Memory B cell (primary cell): ENCODE measurements at places on chromosomes 1 and 21.

DNA sequence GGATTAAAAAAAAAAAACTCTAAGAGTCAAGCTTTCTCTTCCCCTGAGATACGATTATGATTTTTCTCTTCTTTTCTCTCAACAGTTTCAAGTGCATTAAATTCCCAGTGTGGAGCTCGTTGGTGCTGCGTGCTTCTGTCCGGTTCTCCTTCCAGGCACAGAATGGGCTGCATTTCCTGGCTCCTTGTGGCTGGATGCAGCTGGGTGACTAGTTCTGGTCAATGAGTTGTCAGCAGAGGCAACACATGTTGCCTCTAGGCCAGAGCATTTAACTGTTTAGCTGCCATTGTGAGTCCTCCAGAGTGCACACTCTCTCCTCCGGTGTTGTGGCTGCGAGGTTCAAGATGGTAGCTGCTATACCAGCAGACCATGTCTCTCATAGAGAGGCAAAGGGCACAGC, 312.9 kb downstream of the RRAGC start:
- no peak overlapping the region for H3K4me3 ChIP-seq
- no peak overlapping the region for H3K27ac ChIP-seq
- peaks cover 2% of the 10 kb centered on the region for H3K27me3 ChIP-seq
- no peak for DNase-seq
- H3K4me1 ChIP-seq = no peaks in the 10 kb centered on the region

DNA sequence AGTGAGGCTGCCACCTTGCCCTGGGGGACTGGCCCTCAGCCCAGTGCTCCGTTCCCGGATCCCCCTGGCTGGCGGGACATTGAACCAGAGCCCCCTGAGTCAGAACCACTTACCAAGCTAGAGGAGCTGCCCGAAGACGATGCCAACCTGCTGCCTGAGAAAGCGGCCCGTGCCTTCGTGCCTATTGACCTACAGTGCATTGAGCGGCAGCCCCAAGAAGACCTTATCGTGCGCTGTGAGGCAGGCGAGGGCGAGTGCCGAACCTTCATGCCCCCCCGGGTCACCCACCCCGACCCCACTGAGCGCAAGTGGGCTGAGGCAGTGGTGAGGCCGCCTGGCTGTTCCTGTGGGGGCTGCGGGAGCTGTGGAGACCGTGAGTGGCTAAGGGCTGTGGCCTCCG, 1.3 kb downstream of the TMEM79 start:
- no peaks in the 10 kb centered on the region for H3K27me3 ChIP-seq
- no peaks in the 10 kb centered on the region for H3K36me3 ChIP-seq
- DNase-seq = no peak
- H3K27ac ChIP-seq = no peak overlapping the region
- no peak overlapping the region for H3K4me3 ChIP-seq

DNA sequence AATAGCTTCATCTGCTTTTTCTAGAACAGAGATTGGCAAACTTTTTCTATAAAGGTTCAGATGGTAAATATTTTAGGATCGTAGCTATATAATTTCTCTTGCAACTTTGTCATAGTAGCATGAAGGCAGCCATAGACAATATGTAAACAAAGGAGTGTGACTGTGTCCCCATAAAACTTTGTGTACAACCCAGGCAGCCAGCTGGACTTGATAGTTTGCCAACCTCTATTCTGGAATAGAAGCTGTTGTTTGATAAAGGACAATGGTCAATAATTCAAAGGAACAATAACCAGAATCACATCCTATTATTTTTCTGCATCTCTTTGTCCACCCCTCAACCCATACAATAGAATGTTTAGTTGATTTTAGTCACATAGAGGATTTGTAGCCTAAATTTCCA, 286.7 kb downstream of the LMX1A start:
- no peak overlapping the region for H3K27ac ChIP-seq
- H3K27me3 ChIP-seq = peaks cover 5% of the 10 kb centered on the region
- no peak for DNase-seq
- H3K4me3 ChIP-seq = no peak overlapping the region

DNA sequence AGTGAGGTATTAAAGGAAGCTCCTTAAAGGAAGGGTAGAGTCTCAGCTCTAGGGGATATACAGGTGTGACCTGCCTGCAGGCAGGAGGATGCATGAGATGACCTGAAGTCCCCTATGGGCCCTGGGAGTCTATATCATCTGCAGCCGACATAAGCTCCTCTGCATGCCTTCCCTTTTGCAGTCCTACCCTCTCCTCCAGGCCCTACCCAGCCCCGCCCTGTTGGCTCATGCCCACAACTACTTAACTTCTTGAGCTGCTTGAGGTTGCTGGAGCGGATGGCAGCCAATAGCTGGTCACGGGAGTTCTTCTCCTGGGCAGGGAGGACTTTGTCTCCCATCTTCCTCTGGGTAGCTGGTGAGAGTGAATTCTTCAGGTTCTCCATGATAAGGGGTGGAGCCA, 10.3 kb downstream of the SHISA4 start:
- peaks cover 7% of the 10 kb centered on the region for H3K27me3 ChIP-seq
- no peaks in the 10 kb centered on the region for H3K36me3 ChIP-seq
- H3K4me1 ChIP-seq = peaks cover 6% of the 10 kb centered on the region
- DNase-seq = no peak

- no peak overlapping the region for H3K4me3 ChIP-seq
- peaks cover 8% of the 10 kb centered on the region for H3K4me1 ChIP-seq
- no peaks in the 10 kb centered on the region for H3K27me3 ChIP-seq
- no peaks in the 10 kb centered on the region for H3K36me3 ChIP-seq
These were observed 110.6 kb downstream of the HS2ST1 start for GRCh38 chr1:87024936-87025540.

- DNase-seq = no peak
- no peak overlapping the region for H3K4me3 ChIP-seq
- no peaks in the 10 kb centered on the region for H3K4me1 ChIP-seq
- no peak overlapping the region for H3K27ac ChIP-seq
- H3K27me3 ChIP-seq = peaks cover 12% of the 10 kb centered on the region
- H3K36me3 ChIP-seq = no peaks in the 10 kb centered on the region
These were observed 81.1 kb upstream of the TSPAN2 start for GRCh38 chr1:115170377-115170776.

- no peak overlapping the region for H3K4me3 ChIP-seq
- peaks cover 7% of the 10 kb centered on the region for H3K4me1 ChIP-seq
- H3K27me3 ChIP-seq = peaks cover 8% of the 10 kb centered on the region
- DNase-seq = no peak
These were observed 28.4 kb downstream of the POFUT2 start for GRCh38 chr21:45259206-45259840.

DNA sequence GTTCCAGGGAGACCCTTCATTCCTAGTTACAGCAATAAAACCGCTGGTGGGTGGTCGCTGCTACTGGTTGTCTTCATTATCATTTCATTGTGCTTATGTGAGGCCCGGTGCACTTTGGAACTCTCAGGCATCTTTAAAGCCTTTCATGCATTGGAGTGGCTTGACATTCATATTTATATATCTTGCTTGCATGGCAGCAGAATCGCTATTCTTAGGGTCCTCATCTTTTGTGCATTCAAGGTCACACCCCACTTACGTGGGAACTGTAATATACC, 110.1 kb downstream of the ZBTB18 start:
- H3K4me3 ChIP-seq = no peak overlapping the region
- no peaks in the 10 kb centered on the region for H3K36me3 ChIP-seq
- no peaks in the 10 kb centered on the region for H3K27me3 ChIP-seq
- H3K4me1 ChIP-seq = peaks cover 3% of the 10 kb centered on the region
- no peak overlapping the region for H3K27ac ChIP-seq

GRCh38 chr1:156110252-156110651, 4.3 kb upstream of the LMNA start:
- H3K4me3 ChIP-seq = no peak overlapping the region
- no peak for DNase-seq
- H3K4me1 ChIP-seq = peaks cover 19% of the 10 kb centered on the region
- H3K36me3 ChIP-seq = no peaks in the 10 kb centered on the region

GRCh38 chr1:223233019-223233409, 90.0 kb upstream of the TLR5 start:
- no peak overlapping the region for H3K4me3 ChIP-seq
- H3K27ac ChIP-seq = no peak overlapping the region
- H3K36me3 ChIP-seq = no peaks in the 10 kb centered on the region
- H3K4me1 ChIP-seq = no peaks in the 10 kb centered on the region

- H3K27me3 ChIP-seq = no peaks in the 10 kb centered on the region
- no peak for DNase-seq
- no peak overlapping the region for H3K27ac ChIP-seq
- H3K4me1 ChIP-seq = no peaks in the 10 kb centered on the region
- H3K4me3 ChIP-seq = no peak overlapping the region
These were observed 15.3 kb upstream of the EXOSC10 start for GRCh38 chr1:11114966-11115365.

GRCh38 chr21:38350684-38351083, 93.9 kb downstream of the KCNJ15 start:
- peaks cover 3% of the 10 kb centered on the region for H3K4me1 ChIP-seq
- no peaks in the 10 kb centered on the region for H3K36me3 ChIP-seq
- no peak overlapping the region for H3K4me3 ChIP-seq
- no peak for DNase-seq
- no peak overlapping the region for H3K27ac ChIP-seq

GRCh38 chr1:38077523-38078147, 31.0 kb upstream of the POU3F1 start:
- DNase-seq = no peak
- no peak overlapping the region for H3K4me3 ChIP-seq
- peaks cover 1% of the 10 kb centered on the region for H3K36me3 ChIP-seq
- H3K27ac ChIP-seq = no peak overlapping the region
- H3K27me3 ChIP-seq = peaks cover 9% of the 10 kb centered on the region

DNA sequence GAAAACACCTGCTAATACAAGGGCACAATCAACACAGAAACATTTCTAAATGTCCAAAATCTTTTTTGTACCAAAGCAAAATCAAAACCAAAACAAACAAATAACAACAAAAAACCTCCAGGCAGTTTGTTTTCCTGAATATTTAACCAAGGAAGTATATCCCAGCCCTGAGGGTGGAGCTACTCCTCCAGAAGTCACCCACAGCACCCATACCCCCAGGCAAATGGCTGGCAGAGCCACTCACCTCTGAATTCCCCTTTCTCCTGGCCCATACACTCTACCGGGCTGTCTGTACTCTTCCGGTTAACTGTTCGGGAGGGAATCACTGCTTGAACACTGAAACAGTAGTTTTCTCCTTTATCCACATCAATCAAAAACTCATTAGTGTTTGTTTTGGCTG, 9.5 kb downstream of the F3 start:
- no peak overlapping the region for H3K27ac ChIP-seq
- H3K4me3 ChIP-seq = no peak overlapping the region
- H3K4me1 ChIP-seq = no peaks in the 10 kb centered on the region
- DNase-seq = no peak
- H3K36me3 ChIP-seq = no peaks in the 10 kb centered on the region

- DNase-seq = no peak
- no peak overlapping the region for H3K27ac ChIP-seq
- peaks cover 6% of the 10 kb centered on the region for H3K4me1 ChIP-seq
- peaks cover 15% of the 10 kb centered on the region for H3K27me3 ChIP-seq
- H3K36me3 ChIP-seq = no peaks in the 10 kb centered on the region
- no peak overlapping the region for H3K4me3 ChIP-seq
These were observed 18.7 kb downstream of the UQCRHL start for GRCh38 chr1:15788624-15789301.

DNA sequence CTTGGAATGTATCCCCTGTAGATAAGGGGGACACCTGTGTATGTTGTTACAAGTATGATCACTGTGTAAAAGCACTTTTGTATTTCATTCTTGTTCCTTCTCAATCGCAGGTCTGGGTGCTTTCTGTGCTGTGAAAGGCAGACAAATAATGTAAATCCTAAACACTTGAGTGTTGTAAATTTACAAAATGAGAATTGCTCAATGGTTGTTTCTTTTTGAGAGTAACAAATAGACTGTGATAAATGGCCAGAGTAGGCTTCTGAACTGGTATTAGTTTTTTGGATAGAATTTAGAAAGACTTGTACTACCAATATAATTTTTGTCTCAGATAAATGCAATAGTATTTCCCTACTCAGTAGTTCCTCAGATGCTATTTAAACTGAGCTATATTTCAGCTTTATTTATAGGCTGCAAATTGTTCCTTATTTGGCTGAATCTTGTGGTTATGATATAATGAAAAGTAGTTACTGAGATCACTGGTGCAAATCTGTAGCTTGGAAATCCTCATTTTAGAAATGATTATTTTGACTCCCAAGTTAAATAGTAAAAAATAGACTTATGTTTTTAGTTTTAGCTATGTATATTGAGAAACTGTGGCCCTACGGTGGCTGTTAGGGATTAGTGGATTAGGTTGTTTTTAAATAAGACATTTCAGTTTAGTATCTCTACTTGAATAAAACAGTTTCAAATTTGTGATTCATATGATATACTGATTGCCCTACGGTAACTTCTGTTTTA, 9.2 kb downstream of the BACH1 start:
- no peak overlapping the region for H3K4me3 ChIP-seq
- H3K4me1 ChIP-seq = peaks cover 45% of the 10 kb centered on the region
- no peaks in the 10 kb centered on the region for H3K27me3 ChIP-seq
- DNase-seq = no peak
- peak overlapping the region; percentile 38 for H3K27ac ChIP-seq

- no peaks in the 10 kb centered on the region for H3K36me3 ChIP-seq
- H3K4me1 ChIP-seq = no peaks in the 10 kb centered on the region
- no peak overlapping the region for H3K27ac ChIP-seq
- H3K27me3 ChIP-seq = no peaks in the 10 kb centered on the region
- no peak overlapping the region for H3K4me3 ChIP-seq
- DNase-seq = no peak
These were observed 640.4 kb downstream of the USP25 start for GRCh38 chr21:16370186-16370585.

DNA sequence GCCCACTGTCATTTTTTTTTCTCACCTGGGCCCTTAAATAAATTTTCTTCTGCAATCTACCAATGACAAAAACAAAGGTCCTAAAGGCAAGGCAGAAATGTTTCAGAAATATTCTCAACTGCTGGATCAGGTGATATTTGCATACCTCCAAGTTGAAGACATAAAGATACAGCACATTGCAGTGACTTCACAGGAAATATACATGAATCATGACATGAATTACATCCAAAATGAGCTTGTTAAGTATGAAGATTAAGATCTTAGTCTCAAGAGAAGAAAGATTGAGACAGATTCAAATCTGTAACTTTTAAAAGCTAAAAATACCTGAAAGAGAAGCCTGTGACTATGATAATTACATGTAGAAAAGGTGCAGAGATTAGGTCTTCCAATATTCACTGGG, 207.8 kb downstream of the SIPA1L2 start:
- no peaks in the 10 kb centered on the region for H3K36me3 ChIP-seq
- DNase-seq = no peak
- H3K27me3 ChIP-seq = no peaks in the 10 kb centered on the region
- H3K27ac ChIP-seq = no peak overlapping the region
- no peaks in the 10 kb centered on the region for H3K4me1 ChIP-seq
- no peak overlapping the region for H3K4me3 ChIP-seq

- no peaks in the 10 kb centered on the region for H3K36me3 ChIP-seq
- no peaks in the 10 kb centered on the region for H3K4me1 ChIP-seq
- no peaks in the 10 kb centered on the region for H3K27me3 ChIP-seq
- H3K4me3 ChIP-seq = no peak overlapping the region
These were observed 32.6 kb downstream of the ESRRG start for GRCh38 chr1:216690603-216691002.

- peaks cover 7% of the 10 kb centered on the region for H3K4me1 ChIP-seq
- H3K27me3 ChIP-seq = peaks cover 32% of the 10 kb centered on the region
- H3K27ac ChIP-seq = no peak overlapping the region
- DNase-seq = peak; percentile 24
- H3K4me3 ChIP-seq = no peak overlapping the region
These were observed 500 bp downstream of the EPHA10 start for GRCh38 chr1:37764414-37764825.

GRCh38 chr1:167262836-167263235, 42.1 kb downstream of the POU2F1 start:
- no peak for DNase-seq
- no peak overlapping the region for H3K4me3 ChIP-seq
- H3K27ac ChIP-seq = no peak overlapping the region
